ENCODE measurements at places on chromosomes 4 and X.

DNA sequence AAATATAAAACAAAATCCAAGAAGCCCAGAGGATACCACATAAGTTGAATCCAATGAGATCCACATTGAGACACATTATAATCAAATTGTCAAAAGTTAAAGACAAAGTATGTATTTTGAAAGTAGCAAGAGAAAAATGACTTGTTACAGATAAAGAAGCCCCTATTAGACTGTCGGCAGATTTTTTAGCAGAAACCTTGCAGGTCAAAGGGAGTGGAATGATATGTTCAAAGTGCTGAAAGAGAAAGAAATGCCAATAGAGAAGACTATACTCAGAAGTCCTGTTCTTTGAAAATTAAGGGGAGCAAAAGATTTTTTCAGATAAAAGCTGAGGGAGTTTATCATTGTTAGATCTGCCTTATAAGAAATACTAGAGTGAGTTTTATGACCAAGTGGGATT lies 148.9 kb upstream of the EPHA5 start:
- DNase-seq, result no peak

DNA sequence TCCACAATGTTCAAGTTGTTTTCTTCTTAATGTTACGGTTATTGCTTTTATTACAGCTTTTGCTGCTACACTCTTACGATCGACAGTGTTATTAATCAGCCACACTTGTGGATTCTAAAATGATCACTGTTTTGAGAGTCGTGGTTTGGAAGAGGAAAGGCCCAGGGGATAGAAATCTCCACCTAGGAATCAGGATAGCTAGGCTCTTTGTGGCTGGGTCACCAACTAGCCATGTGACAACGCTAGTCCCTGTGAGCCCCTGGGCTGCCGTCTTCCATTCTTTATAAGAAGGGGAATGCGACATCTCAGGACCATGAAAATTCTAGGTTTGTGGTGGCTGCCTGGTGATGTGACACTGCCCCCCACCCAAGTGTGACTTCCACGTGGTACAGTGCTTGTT lies 380 bp downstream of the SLC34A2 start:
- DNase-seq, result peak; percentile 29

GRCh38 chr4:140156529-140157171 lies 2.7 kb upstream of the MAML3 start:
- no peak for DNase-seq

DNA sequence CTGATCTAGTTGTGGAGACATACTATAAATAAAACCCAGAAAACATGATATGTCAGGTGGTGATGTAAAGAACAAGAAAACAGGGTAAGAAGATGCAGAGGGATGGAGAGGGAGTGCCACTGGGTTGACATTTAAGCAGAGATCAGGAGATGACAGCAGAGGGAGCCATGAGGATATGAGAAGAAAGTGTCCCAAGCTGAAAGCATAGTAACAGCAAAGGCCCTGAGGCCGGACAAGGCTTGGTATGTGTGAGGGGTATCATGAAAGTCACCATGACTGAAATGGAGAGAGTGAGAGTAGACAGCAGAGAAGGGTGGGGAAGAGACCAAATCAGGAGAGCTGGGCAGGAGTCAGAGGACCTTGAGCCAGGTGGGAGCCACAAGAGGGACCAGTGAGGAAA lies 3.4 kb downstream of the GPKOW start:
- no peak for DNase-seq

DNA sequence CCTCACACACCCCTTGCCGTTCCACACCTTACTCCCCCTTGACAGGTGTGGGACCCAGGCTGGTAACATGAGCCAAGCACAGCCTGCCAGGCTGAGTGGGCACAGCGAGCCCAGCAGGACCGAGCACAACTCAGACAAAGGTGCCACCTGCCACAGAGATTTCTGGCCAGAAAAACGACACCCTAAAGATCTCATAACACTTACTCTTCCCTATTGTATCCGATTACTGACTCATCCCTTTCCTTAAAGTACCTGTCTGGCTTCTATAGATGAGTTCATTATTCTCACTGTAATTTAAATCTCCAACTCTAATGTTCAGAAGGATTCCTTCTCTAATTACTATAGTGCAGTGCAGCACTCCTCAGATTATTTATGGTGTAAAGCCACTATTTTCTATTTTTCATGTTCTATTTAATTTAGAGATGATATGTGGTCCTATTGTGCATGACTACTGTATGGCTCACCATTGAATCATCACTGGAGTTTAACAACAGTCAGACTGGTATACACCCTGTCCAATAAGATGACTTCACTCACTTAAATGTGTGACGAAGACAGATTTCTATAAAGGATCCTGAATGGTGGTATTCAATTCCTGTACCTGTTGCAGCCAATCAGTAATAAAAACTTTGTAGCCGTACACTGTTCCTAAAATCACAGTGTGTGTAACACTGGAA lies 7.6 kb upstream of the SYTL5 start:
- DNase-seq, result peak; percentile 14

- no peak for DNase-seq
Observed at GRCh38 chr4:153788051-153788412, 851 bp downstream of the SFRP2 start.

DNA sequence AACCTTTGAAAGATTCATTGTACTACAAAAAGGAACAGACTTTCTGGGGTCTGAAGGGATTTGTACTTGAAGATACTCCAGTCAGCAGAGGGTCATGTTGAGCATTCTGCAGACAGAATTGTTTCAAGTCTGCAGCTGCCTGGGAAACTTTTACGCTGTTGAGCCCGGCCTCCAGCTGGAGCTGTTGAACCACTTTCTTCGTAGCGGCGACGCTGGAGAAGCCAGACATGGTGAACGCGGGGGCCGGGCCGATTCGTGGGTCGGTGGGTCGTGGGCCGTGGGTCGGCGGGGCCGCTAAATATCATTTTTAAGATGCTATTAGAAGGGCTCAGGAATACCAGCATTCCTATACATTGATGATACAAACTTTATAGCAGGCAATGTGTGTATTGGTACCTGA lies 12.0 kb upstream of the RTL9 start:
- DNase-seq, result no peak

- DNase-seq, result no peak
Observed at GRCh38 chr4:128690011-128690410, 119.5 kb upstream of the JADE1 start.

- DNase-seq, result peak; percentile 13
Observed at GRCh38 chr4:117001077-117001476, 84.3 kb downstream of the TRAM1L1 start.

GRCh38 chr4:167109859-167110258 lies 124.4 kb downstream of the SPOCK3 start:
- DNase-seq, result no peak

- DNase-seq, result no peak
Observed at GRCh38 chrX:153460826-153461225, 9.6 kb downstream of the HAUS7 start.

DNA sequence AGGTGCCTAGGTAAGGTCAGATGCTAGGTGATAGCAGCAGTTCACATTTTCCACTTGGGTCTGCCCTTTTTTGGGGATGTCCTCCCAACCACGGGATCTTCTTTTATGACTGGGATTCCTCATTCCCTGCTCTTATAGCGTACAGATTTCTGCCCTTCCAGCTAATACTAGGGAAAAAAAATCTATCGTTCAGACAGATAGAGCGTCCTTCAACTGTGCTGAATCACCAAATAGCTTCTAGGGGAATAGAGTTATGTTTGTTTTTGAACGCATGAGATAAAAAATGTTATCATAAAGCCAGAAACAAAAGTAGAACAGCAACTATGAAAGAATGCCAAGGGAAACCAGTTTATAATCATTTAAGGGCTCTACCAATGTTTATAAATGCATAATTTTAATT lies 13.0 kb downstream of the RAP2C start:
- DNase-seq, result no peak

DNA sequence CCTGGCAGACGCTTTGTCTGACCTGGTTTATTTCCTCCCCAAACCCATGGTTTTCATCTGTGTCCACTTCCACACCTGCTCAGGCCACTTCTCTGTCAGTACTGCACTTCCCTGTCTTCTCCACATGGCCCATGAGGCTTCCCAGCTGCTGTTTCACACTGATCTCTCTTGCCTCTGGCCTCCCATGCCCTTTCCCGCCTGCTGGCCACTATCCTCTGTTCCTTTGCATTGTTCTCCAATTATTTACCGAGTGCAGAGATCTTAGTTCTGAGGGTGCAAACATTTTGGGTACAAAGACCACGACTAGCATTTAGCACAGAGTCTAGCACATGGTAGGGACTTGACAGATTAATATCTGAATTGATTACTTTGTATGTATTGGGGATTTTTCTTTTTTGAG lies 174.8 kb upstream of the NPY2R start:
- no peak for DNase-seq

- DNase-seq, result no peak
Observed at GRCh38 chrX:39327255-39327654, 526.0 kb downstream of the MID1IP1 start.

GRCh38 chr4:118743867-118744266 lies 58.7 kb downstream of the METTL14 start:
- no peak for DNase-seq

GRCh38 chr4:41207291-41207831 lies 7.0 kb downstream of the APBB2 start:
- no peak for DNase-seq

DNA sequence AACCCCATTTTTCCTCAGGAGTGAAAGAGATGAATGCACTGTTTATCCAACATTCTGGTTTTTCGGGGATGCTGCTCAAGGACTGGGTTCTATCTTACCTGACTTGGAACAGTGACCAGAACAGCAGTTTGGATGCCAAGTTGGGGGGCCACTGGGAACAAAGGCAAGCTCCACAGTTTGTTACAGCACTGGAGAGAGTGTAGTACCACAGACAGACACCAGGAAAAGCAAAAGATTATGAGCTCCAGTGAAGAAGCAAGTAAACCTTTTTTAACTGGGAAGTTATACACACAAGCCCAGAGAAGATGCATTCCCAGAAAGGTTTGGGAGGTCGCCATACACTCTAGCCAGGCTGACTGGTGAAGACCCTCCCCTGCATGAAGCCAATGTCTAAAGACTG lies 13.6 kb downstream of the C4orf36 start:
- no peak for DNase-seq

- no peak for DNase-seq
Observed at GRCh38 chr4:110610940-110611831, 11.7 kb downstream of the PITX2 start.

- no peak for DNase-seq
Observed at GRCh38 chr4:98006060-98006459, 137.2 kb downstream of the STPG2 start.

DNA sequence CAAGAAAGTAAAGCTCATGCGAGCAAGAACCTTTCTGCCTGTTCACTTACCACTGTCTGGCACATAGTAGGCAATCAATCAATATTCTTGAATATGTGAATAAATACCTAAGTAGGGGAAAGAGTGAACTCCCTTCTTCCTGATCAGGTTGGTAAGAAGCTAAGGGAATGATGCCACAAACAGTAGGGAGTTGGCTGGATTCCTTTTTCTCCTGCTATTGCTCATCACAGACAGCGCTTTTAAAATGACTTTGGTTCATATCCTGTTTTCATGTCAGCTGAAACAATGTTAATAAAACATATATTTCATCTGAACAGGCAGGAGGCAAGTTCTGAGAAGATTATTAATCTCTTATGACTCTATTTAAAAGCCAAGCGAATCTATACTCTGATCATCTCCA lies 99.2 kb downstream of the NSUN7 start:
- DNase-seq, result no peak

GRCh38 chrX:43676971-43677572 lies 21.0 kb downstream of the MAOA start:
- DNase-seq, result no peak

GRCh38 chr4:25938787-25939186 lies 24.8 kb downstream of the SMIM20 start:
- DNase-seq, result no peak

DNA sequence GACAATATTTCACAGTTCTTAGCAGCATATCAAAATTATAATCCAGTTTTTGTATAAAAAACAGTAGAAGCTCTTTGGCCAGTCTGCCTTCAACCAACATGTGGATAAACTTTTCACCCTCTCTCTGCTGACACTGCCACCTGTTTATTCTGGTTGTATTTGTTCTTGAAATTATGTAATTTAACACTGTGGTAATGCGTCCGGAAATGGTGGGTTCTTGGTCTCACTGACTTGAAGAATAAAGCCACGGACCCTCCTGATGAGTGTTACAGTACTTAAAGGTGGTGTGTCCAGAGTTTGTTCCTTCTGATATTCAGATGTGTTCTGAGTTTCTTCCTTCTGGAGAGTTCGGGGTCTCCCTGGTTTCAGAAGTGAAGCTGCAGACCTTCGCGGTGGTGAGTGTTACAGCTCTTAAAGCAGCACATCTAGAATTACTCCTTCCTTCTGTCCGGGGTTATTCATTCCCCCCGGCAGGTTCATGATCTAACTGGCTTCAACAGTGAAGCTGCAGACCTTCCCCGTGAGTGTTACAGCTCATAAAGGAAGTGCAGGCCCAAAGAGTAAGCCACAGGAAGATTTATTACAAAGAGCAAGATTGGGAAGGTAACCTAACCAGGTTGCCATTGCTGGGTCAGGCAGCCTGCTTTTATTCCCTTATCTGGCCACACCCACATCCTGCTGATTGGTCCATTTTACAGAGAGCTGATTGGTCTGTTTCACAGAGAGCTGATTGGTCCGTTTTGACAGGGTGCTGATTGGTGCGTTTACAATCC lies 15.7 kb downstream of the FAM184B start:
- DNase-seq, result no peak

DNA sequence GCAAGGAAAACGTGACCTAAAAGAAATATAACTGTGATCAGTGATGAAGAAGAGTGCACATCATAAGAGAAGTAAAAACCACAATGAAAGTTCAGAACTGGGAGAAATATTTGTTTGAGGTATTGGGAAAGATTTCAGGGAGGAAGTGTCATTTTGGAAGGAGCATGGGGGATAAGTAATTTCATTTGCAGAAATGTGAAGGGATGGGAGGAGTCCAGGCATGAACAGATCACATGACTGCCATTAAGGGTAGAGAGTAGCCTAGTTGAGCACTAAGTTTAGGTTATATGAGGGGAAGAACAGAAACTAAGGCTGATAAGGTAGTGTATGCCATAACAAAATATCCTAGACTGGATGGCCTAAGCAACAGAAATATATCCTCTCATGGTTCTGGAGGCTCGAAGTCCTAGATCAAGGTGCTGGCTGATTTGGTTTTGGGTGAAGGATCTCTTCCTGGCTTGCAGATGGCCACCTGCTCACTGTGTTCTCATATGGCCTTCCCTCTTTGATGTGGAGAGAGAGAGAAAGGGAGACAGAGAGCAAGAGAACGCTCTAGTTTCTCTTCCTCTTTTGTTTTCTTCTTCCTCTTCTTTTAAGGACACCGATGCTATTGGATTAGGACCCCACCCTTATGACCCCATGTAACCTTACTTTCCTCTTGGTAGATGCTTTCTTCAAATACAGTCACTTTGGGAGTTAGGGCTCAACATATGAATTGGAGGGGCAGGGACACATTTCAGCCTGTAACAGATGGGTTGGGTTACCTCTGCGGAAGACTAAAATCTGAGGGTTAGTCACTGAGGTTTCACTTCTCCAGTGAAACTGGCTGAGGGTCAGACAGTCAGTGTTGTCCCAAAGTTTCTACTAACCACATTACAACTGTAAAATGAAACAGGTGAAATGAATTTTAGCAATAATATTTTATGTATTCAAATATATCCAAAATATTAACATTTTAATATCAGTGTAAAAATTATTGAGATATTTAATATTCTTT lies 77.9 kb downstream of the EGF start:
- DNase-seq, result no peak

- no peak for DNase-seq
Observed at GRCh38 chr4:141065872-141066271, 67.4 kb downstream of the RNF150 start.
